ENCODE measurements at places on chromosomes 16 and 17.

- no peak for DNase-seq
These were observed 5.2 kb downstream of the TRAF4 start for GRCh38 chr17:28748852-28749515.

DNA sequence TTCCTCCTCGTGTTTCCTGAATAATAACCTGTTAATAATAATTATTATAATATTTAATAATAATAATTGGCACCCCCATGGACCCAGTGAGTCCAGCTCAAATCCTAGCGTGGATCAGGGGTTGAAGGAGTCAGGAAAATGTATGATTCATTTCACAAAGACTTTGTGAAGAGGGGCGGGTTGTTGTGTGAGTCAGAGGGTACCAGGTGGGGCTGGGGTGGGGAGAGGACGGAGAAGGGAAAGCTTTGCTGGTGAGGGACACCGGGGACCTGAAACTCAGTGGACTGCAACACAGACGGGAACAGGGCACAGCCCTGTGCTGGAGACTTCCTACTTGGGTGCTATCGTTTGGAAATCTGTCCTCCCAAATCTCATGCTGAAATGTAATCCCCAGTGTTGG lies 3.1 kb upstream of the ADORA2B start:
- no peak for DNase-seq

GRCh38 chr17:72466199-72466598 lies 345.4 kb downstream of the SOX9 start:
- no peak for DNase-seq

DNA sequence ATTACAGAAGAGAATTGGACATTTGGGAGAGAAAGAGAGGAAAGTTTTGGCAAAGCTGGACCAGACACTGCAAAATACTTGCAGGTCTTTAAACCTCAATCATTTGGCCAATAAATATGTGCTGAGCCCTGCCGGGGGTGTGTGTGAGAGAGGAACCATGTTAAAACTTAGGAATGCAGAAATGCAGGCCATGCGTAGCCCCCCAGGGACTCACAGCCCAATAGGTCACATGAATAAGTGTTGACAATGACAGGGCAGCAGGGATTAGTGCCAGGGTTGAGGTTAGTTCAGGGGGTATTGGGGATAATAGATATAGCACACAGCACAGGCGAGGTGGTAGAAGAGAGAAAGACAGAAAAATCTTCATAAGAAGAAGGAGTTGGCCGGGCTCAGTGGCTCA lies 113.3 kb upstream of the ADAMTS18 start:
- no peak for DNase-seq

GRCh38 chr17:10118788-10119130 lies 79.6 kb downstream of the GAS7 start:
- no peak for DNase-seq

- no peak for DNase-seq
These were observed 11.4 kb downstream of the DYNC1LI2 start for GRCh38 chr16:66740010-66740409.
